ENCODE measurements at places on chromosomes 6 and 20. TPM values are rescaled to one million over a fixed set of nuclear protein-coding genes. Genes with fewer than 3 reads are reported as not detected.

DNA sequence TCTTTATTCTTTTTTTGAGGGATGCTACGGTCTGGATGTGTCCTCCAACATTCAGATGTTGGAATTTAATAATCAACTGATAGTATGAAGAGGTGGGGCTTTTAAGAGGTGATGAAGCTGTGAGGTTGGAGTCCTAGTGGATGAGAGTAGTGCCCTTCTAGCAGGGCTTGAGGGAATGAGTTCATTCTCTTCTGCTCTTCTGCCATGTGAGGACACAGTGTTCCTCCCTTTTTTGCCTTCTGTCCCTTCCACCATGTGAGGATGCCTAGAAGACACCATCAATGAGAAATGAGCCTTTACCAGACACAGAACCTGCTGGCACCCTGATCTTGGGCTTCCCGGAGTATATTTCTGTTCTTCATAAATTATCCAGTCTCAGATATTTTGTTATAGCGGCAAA lies 82.1 kb upstream of the MLIP start:
- DNase-seq: no peak

GRCh38 chr6:34143884-34144580 lies 1.9 kb downstream of the GRM4 start:
- DNase-seq: peak; percentile 55

The SLC12A5 gene
- 18.8 TPM for total RNA-seq

- DNase-seq: no peak
Observed at GRCh38 chr6:26183237-26183580, 96.0 kb downstream of the HFE start.
